Calu3 (cell line): ENCODE measurements at places on chromosomes 11 and 22. TPM values are rescaled to one million over a fixed set of nuclear protein-coding genes. Genes with fewer than 3 reads are reported as not detected.
A peak's percentile ranks its signal among the peaks of the same experiment; 100 is the strongest.

Gene CYTH4
- total RNA-seq = 0.38 and 0.59 TPM in 2 replicates

Gene ISX
- total RNA-seq = not detected in 2 replicates

DNA sequence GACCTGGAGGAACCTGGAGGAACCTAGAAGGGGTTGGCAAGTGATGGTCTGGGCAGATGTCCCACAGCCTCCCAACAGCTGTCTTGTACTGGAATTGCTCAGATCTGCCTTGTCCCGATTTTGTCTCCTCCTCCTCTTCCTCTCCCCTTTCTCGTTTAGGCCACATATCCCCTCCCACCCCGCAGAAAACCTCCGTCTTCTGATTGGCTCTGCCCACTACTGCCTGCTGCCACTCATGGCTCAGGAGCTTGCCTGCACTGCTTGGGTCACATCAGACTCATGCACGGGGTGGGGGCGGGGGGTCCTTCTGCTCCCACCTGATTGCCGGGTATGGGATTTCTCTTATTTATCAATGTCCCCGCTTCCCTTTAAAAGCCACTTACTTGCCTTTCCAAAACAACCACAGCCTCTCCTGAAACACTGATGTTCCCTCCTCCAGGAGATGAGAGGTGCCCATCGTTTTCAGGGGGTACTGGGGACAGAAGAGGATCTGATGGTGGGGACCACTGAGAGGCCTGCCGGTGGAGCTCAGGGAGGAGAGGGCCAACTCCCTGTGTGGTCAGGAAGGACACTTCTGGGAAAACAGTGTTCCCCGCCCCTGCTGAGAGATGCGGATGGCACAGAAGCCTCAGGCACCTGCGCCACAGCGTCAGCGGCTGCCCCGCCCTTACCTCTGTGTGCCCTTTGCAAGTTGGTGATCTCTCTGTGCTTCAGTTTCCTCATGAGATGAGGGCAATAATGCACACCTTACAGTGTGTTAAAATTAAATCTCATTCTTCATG lies 14.7 kb downstream of the TOM1 start:
- H3K4me3 ChIP-seq = no peak overlapping the region
- DNase-seq = no peak
- no peaks in the 10 kb centered on the region for H3K27me3 ChIP-seq
- H3K36me3 ChIP-seq = peaks cover 37% of the 10 kb centered on the region
- peaks cover 57% of the 10 kb centered on the region for H3K4me1 ChIP-seq
- peak overlapping the region; percentile 34 for H3K27ac ChIP-seq

DNA sequence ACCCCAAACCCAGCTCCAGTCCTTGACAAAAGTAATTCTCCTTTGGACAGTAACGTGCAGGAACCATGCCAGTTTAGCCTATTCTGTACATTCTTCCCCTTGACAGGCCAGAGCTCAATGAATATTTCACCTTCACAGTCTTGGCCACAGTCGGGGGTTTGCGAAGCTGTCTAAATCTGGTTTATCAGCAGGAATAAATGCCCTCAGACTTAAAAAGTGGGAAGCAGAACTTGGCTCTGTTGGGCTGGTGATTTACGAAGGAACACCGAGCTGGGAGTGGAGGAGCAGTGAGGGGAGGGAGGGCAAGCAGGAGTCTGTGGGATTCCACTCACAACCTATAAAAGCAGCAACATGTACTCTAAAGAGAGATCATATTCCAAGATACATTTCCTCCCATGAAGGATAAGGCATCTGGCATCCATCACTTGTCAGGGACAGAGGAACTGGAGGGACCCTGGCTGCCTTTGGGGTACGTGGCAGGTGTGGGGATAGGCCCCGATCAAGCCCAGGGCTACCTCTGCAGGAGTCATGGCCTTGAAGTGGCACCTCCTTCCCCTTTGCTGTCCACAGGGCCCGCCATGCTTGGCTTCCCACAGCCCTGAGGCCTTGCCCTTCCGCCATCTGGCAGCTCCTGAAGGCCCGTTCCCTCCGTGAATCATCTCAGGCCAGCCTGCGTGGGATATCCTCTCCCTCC lies 154.3 kb downstream of the ADAMTS15 start:
- no peak overlapping the region for H3K27ac ChIP-seq
- H3K4me1 ChIP-seq = no peaks in the 10 kb centered on the region
- DNase-seq = no peak
- no peak overlapping the region for H3K4me3 ChIP-seq

DNA sequence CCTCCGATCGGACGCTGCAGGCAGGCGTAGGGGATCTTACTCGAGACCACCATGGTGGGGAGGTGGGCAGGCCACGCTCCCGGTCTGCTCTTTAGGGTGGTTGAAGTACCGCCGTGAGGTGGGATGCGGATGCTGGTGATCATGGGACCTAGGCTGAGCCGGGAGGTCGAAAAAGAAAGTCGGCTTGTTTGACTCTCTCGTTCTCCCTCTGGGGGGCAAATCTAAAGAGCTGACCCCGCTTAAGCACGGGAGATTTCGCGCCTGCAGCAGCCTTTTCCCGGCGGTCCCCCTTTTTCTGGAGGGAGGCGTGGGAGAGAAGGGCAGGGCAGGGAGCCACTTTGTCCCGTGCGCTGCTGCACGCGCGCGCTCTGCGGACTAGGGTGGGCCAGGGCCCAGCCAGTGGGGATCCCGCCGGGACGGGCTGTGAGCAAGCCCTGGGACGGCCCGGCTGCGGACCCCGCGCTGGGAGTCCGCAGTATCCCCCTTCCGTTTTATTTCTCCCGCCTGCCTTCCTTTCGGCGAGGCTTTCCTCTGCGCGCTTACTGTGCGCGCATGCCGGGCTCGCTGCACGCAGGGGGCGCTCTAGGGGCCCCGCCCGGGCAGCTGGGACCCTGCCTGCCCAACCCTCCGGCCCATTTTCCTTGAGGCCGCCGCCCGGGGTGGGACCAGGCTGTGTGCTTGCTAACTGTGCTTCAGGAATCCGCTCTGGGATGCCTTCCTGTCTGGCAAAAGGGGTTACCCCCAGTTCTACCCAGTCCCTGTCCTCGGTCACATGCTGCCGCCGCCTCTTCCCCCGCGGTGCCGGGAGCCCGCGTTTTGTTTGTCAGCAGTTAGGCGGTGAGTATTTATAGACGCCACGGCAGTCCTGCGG lies 81.0 kb downstream of the PRR5L start:
- DNase-seq = peak; percentile 56
- peaks cover 25% of the 10 kb centered on the region for H3K4me1 ChIP-seq
- H3K27me3 ChIP-seq = peaks cover 59% of the 10 kb centered on the region
- no peaks in the 10 kb centered on the region for H3K36me3 ChIP-seq
